Skeletal muscle tissue (tissue), 5 donors: ENCODE measurements at places on chromosomes 1 and 21. TPM values are rescaled to one million over a fixed set of nuclear protein-coding genes. Genes with fewer than 3 reads are reported as not detected.

Gene KCNJ15
- total RNA-seq: 0.52 TPM

Gene PIGR
- under 0.01 TPM for total RNA-seq

Gene SDC3
- 8.9 TPM for total RNA-seq

Gene MEGF6
- 10.4 TPM for total RNA-seq

Gene FCGR1A
- 5.2 TPM for total RNA-seq
